ENCODE measurements at places on chromosomes 3 and 15.
A peak's percentile ranks its signal among the peaks of the same experiment; 100 is the strongest.

- no peak for DNase-seq
These were observed 489.2 kb upstream of the CNTN4 start for GRCh38 chr3:1609416-1609815.

DNA sequence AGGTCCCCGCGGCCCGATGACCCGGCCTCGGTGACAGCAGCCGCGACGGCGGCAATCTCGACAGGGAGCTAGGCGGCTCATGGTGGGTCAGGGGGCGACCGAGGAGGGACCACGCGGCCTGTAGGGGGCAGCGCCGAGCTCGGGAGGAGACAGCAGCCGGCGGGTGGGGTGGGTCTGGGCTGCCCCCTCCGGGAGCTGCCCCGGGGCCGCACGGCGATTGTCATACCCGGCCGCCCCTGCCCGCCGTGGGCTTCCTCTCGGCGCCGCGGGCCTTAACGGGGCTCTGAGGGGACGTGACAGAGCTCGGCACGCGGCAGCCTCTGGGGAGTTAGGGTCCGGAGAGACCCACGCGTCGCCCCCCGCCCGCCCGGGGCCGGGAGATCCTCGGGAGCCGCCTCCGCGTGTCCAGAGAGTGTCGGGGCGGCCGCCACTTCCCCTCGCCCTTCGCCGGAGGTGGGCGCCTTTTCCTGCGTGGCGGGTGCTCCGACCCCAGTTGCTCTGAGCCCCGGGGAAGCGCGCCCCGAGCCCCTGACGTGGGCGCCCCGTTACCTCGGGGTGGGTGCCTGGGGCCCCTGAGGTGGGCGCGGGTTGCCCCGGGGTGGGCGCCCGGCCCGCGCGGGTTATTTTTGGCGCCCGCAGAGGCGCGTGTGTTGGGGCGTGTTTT is 539 bp upstream of the PLCL2 start:
- DNase-seq = no peak

- no peak for DNase-seq
These were observed 19.8 kb downstream of the ADAMTS9 start for GRCh38 chr3:64667887-64668581.

DNA sequence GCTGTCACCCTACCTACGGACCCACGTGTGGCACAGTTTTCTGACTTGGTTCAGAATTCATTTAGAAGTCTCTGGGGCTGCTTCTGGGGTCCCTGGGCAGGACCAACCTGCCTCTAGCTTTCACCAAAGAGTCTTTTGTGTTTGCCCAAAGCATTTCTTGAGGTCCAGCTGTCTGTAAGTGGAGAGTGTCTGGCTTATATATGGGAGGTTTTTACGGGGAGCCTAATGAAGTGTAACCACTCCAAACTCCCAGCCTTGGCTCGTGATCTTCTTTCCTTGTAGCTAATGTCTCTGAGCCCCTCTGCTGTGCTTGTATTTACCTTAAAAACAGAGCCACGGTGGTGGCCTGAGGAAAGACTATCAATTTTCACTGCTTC is 109.0 kb upstream of the CTDSPL start:
- no peak for DNase-seq

- no peak for DNase-seq
These were observed 291.7 kb downstream of the FAM43A start for GRCh38 chr3:194977356-194977755.

GRCh38 chr15:33608714-33609113 is 297.9 kb downstream of the RYR3 start:
- no peak for DNase-seq

DNA sequence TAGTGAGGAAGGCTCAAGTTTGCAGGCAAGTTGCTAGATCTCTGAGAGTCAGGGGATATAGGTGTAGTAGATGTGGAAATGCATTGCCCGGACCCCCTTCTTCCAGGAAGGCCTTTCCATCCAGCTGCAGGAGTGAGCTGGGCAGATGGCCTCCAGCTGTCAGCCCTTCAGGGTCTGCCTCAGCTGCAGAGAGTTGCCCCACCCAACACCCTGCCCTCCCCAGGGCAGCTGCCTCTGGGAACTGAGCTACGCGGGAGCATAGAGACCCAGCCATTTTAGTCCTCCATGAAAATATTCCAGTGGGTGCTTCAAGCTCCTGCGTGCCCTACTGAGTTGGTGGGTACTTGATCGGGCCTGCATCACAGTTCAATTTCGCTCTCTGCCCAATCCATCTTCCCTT is 29.6 kb downstream of the SPG21 start:
- DNase-seq = no peak

DNA sequence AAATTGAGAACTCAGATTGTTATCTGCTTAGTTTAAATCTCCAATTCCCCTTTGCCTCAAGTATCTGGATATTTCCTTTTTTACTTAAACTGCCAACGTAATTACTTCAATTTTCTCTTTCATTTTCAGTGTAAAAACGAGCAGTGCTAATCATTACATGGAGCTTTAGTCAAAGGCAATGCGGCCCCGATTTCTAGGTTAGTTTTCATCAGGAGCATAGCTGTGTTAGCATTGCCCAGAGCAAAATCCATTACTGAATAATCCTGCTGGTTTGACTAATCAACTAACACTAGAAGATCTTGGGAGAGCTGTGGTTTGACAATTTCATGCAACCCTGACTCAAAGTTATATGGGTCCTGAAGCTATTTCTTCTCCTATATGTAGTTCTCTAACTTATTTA is 46.2 kb downstream of the ZPLD1 start:
- no peak for DNase-seq

GRCh38 chr15:89101302-89102193 is 13.3 kb downstream of the ABHD2 start:
- DNase-seq = peak; percentile 97

DNA sequence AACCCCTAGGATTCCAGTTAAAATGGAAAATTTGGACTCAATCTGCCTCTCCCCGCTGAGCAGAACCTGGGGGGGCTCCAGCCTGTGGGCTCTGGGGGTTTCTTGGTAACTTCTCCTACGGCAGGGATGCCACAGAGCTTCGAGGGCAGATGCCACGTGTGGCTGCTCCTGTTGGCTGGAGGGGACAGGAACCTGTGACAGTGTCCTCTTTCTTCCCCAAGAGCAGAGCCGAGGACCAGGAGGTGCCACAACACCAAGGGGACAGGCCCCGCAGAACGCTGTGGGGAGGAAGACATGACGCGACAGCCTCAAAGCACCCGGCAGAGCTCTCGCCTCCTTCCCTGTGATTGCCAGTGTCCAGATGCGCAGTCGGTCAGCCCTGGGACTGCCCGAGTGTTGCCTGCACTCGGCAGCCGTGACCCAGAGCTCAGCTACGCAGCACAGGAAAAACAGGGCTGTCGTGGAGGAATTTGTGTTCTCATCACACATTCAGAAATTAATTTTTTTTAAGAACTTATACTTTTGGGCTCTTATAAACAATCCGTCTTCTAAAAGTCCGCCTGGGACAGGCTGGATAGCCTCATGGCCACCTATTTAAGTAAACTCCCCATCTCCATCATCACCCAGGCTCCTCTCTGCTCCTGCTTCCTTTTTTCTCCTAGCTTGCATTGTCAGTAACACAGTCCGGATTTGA is 131.9 kb upstream of the MEF2A start:
- DNase-seq = no peak

DNA sequence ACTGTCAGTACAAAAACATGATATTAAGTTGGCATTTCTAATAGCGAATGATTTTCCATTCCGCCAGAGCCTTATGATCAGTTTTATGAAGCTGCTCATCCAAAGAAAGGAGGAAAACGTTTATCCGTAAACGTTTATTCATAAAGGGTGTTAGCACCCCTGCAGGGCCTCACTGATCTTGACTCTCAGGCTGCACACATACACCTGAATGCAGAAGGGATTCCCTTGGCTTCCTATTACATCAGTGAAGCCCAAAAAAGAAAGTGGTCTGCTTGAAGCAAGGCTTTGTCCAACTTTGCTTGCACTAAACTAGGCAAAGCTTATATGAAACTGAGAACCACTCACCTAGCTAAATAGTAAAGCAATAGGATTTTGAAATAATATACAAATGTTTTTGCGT is 659.5 kb upstream of the CADM2 start:
- DNase-seq = no peak

GRCh38 chr3:28645149-28645548 is 296.5 kb upstream of the AZI2 start:
- no peak for DNase-seq

DNA sequence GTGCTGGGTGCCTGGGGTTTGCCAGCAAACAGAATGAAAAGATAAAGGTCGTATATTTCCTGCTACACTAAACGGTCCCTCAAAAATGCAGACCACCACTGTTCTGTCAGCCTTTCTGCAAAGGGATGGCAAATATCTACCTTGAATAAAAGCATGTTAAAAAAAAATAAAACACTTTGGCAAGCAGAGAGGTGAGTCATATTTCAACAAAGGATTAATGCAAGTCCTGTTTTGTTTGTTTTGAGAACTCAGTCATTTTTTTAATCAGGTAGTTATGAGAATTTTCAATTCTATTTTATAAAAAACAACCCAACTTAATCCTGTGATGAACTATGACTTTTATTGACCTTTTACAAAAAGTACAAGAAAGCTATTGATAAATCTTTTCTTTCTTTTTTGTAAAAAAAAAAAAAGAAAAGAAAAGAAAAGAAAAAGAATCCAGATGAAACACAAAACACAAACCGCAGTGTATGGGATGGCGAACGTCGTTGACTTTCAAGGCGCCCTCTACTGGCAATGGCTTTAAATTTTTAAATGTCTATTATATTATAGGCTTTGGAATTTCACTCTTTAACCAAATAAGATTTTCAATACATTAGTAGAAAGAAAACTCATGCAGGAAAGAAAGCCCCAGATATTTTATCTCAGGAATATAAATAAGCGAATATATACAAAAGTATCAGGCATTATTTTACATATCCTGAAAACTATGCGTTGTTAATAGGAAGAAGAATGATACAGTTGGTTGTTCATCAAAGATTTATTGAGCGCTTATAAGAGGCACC is 87.8 kb downstream of the NCEH1 start:
- DNase-seq = peak; percentile 45

DNA sequence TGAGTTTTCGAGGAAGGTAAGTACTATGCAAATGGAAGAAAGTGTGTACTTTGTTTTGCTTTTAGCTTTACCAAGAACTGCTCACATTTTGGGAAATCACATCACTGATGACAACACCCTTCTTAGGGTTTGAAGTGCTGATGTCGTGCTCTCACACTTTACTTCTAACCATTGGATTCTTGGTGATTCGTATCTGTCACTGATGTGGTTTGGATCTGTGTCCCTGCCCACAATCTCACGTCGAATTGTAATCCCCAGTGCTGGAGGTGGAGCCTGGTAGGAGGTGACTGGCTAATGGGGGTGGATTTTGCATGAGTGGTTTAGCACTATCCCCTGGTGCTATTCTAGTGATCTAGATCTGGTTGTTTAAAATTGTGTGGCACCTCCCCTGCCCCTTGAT is 75.4 kb upstream of the RGMA start:
- no peak for DNase-seq

- no peak for DNase-seq
These were observed 32.2 kb upstream of the DPPA4 start for GRCh38 chr3:109369510-109369909.

DNA sequence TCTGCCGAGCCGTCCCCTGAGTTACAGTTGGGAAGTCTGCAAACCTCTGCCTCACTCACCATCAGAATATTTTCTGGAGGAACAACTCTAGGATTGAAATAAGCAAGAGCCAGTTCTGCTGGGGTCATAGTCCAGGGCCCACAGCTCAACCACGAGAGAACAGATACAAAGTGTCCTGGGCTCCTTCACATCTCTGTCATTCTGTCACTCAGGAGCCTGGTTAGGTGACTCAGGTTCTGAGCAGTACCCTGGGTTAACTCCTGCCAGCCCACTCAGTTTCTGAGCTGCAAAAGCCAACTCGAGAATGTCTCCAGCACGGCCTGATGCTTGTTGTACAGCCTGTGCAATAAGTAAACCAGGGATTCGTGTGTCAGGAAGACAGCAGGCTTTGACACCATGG is 155.7 kb downstream of the SLCO3A1 start:
- DNase-seq = no peak

DNA sequence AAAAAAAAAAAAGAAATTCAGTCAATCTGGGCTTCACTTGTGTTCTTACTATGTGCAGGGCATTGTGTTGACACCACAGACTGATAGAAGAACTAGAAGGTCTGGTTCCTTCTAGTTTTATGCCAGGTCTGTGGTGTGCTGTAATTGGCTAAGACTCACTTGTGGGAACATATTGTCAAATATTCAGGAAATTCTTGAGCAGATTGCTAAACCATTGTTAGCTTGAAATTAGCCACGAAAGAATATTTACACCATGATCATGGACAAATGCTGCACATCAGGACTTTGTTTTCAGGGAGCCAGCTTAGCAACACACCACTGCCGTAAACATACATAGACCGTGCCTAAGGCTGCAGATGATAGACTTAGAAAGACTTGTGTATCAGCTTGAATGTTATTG is 74.6 kb downstream of the GTPBP8 start:
- no peak for DNase-seq

DNA sequence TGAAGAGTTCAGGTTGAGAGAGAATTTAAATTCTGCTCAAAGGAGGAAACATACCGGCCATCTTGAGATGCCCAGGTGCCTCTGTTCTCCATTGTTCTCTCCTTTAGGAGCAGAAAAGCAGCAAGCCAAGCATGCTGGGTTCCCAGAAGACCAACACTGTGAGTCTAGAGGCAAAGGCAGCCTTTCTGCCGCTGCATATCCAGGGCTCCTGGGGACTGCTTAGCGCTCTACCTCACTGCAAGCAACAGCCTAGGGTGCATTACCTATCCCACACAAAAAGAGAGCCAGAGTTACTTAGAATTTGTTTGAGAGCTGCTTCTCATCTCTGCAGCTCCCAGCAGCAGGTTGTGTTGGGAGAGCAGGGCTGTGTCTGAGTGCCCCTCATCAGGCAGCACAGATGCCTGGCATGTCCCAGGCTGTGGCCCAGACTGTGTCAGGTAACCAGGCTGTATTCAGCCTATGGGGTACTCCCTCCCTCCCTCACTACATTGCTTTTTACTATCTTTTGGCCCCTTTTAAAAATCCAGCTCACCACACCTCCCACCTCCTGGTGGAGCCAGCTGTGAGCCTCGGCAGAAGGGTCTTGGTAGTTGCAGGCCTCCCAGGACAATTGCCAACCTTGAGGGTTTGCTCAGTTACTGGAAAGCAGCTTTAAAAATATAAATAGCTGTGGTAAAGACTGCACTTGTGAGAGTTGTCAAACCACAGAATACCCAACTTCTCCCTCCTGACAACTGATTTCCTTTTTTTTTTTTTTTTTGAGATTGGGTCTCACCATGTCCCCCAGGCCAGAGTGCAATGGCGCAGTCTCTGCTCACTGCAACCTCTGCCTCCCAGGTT is 30.2 kb downstream of the BCL2L10 start:
- DNase-seq = no peak

DNA sequence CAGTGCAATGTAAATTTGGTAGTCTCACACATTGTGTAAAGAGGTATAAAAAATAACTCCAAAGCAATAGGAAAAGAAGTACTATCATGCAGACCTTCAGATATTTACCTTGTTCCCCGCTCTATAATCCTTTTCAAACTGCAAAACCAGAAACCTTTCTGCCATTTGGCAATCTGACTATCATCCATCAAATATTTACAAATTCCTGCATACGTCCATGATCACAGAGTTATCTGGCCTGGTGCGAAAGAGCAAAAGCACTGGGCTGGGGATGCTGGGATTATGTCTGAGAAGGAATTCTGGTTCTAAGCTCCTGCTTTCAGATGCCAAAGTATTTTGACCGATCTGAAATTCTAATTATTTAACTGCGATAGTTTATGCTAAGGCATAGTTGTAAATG is 143.1 kb downstream of the RORA start:
- no peak for DNase-seq
